ENCODE measurements at places on chromosomes 1 and 21. TPM values are rescaled to one million over a fixed set of nuclear protein-coding genes. Genes with fewer than 3 reads are reported as not detected.

GRCh38 chr1:100028765-100029164 is 59.0 kb downstream of the SLC35A3 start:
- no peak for DNase-seq

- DNase-seq: no peak
Measured at GRCh38 chr1:93420400-93420799, 27.5 kb upstream of the FNBP1L start.

DNA sequence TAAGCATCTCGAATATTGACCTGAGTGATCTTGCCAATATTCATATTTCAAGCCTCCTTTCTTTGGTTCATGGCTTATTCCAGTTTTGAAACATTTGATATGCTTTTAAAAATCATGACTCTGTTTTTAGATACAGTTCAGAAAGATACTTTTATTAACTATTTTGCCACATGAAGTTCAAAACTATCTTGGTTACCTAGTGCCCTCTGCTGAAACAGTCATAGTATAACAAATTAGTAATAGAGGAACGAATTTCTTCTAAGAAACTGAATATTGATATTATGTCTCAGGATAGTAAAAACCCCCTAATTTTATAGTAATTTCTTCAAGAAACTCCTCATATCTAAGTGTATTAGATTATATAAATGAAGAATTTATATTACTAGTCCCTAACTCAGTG is 52.6 kb upstream of the RC3H1 start:
- DNase-seq: no peak

The AMY1C gene
- not detected for total RNA-seq

The RIMS3 gene
- total RNA-seq: 2.6 TPM
